Osteocyte (in vitro differentiated cells): ENCODE measurements at places on chromosomes 16 and 17.

DNA sequence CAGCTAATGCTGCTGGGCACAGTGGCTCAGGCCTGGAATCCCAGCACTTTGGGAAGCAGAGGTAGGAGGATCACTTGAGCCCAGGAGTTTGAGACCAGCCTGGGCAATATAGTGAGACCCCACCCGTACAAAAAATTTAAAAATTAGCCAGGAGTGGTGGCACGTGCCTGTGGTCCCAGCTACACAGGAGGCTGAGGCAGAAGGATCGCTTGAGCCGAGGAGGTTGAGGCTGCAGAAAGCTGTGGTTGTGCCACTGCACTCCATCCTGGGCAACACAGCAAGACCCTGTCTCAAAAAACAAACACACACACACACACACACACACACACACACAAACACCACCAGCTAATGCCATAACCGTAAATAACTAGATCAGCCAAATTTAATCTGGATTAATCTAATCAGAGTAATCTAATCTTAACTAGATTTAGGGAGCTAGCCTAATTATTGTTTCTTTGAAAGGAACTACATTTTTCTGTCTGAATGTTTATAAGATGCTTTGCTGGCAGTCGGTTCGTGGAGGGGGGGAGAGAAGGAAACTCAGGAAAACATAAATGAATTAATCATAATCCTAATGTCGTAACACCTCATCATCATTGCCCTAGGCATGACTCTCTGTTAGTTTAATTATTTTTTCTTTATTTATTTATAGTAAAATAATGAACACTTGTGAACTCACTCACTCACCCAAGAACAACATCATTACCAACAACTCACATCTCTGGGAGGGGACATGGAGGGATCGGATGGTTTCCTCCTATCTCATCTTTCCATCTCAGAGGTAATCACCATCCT, 12.5 kb upstream of the RBBP6 start:
- peak; percentile 36 for DNase-seq

- DNase-seq = no peak
Observed at GRCh38 chr16:64892835-64893785, 228.8 kb downstream of the CDH11 start.

- DNase-seq = no peak
Observed at GRCh38 chr16:85400305-85401205, 212.6 kb upstream of the GSE1 start.

DNA sequence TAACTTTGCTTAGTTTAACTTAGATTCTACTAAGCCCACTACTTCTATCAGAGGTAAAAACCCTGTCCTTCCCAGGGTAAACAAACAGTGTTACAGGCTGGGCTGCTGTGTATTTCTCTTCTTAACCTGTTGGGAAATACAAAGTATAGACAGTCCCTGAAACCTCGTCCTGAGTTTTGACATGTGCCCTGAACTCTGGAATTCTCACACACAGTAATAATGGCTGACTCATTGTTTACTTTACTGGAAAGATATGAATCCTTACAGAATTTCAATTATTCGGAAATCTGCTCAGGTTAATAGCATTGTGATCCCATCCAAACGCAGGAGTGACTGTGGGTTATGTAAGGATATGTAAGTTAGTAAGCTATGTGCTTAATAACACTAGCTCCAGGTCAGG, 199.1 kb downstream of the TMEM114 start:
- no peak for DNase-seq

GRCh38 chr17:77319211-77320043, 178.7 kb downstream of the SEC14L1 start:
- DNase-seq = peak; percentile 91
